ENCODE measurements at places on chromosomes 5 and 9.

DNA sequence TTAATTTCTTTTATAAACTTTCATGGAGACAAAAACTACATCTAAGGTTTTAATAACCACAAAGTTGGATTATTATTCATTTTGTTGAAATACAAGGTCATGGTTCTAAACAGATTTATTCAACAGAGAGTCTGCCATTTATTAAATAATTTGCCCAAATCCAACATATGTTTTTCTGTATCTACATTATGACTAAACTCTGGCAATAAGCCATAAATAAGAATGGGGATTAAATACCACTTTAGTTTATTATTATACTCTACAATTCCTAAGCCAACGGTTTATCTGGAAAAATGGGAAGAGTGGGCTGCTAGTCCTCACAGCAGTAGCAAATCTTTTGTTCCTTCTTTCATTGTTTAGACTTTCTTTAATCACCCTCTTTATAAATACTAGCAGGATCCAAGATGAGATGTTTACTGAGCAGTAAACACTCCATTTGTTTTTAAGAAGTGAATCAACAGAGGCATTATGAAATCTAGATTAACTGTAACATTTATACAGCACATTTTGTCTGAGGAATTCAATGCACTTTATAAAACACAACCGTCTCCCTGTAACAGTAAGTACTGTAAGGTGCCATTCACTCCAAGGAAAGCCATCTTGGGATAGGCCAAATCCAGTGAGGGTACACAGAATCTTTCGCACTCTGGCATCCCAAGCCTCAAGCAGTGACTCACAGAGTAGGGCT is 89.7 kb downstream of the DROSHA start:
- no peak for DNase-seq

DNA sequence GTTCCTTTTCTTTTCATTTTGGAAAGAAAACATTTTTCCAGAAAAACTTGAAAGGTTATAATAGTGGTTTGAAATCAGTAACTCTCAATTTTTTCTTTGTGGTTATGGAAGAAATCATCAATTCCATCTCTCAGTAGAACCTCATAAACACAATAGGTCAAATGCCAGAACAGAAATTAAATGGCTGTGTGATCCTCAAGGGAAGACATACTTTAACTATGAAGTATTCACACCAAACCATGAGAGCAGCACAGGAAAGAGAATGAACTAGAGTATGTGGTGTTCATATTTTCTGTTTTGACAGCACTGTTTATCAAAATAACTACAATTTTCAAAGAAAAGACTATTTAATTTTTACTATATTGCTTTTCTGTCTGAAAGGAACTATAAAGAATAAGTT is 29.7 kb upstream of the EFNA5 start:
- no peak for DNase-seq

DNA sequence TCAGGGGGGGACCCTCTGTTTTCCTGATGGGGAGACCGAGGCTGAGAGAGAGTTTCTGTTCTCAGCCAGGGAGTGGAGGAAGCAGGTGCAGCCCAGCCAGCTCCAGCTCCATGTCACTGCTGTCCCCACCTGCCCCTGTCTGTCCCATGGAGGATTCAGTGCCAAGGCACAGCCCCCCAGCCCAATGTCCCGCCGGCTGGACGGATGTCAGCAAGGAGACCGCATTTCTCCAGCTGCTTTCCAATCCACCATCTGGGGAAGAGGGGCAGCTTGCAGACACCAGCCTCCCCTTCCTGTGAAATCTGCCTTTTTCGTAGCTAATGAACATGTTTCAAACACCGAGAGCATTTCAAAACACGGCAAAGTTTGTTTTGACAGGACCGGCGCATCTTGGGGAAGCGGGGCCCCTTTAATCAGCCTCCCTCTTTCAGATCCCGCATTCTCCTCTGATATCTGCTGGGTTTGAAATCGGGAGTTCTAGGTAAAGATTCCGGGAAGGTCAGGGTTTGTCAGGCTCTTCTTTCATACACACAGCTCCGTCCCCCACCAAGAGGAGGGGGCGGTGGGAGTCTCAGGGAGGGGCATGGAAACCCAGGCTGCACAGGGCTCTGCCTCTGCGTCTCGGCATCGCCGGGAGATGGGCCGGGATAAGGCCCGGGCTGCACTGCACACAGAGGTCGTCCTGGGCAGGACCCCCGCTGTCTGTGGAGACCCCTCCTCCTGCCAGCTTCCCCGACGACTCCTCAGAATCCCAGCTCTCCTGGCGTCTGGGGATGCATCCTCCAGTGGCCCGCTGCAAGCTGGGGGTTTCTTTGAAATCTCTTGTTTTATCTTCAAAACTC is 74.8 kb downstream of the NEK6 start:
- DNase-seq = no peak

DNA sequence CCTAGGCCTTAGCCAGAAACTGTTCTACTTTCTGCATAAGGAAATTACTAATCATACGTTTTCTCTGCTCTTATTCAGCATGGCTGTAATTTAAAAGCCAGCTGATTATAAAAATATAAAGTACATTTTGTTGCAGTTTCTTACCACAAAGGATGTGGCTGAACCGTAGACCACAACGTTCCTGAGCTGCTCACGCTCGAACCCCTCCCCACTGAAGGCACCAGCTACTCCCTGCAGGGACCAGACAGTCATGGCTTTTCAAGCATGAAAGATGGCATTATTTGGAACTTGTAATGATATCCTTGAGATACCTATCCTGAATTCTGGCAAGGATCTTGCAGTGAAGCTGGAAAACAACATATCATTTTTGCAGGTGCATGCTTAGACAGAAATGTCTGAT is 91.8 kb upstream of the DMRT1 start:
- DNase-seq = peak; percentile 18

DNA sequence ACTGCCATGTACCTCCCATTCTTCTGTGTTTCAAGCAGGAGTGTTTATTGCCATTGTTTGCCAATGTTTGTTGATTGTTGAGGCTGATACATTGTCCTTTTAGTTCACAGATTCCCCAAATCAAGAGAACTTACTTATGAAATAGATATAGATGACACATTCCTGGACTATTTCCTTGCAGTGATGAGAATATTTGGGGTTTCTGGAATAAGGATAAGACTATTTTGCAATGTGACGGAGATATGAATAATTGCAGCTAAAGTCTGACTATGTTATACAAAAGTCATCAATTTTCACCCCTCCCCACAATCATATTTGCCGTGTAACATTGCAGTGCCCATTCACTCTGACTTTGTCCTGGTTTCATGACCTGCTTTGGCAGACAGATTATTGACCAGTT is 460.8 kb downstream of the CDH10 start:
- DNase-seq = no peak

GRCh38 chr5:141815051-141815795 is 63.0 kb downstream of the PCDH1 start:
- DNase-seq = no peak

- DNase-seq = no peak
Observed at GRCh38 chr9:137593176-137593575, 2.9 kb upstream of the ZMYND19 start.

- no peak for DNase-seq
Observed at GRCh38 chr5:32627219-32627870, 42.0 kb downstream of the SUB1 start.

- DNase-seq = no peak
Observed at GRCh38 chr5:39800042-39800601, 375.3 kb upstream of the DAB2 start.

All from CD4-positive, alpha-beta T cell treated with Interferon alpha-2 for 1 hour (primary cell).